CD14-positive monocyte (primary cell): ENCODE measurements at places on chromosomes 2 and 18.
A peak's percentile ranks its signal among the peaks of the same experiment; 100 is the strongest.

GRCh38 chr2:38098421-38099098 lies 22.6 kb upstream of the CYP1B1 start:
- DNase-seq: no peak

DNA sequence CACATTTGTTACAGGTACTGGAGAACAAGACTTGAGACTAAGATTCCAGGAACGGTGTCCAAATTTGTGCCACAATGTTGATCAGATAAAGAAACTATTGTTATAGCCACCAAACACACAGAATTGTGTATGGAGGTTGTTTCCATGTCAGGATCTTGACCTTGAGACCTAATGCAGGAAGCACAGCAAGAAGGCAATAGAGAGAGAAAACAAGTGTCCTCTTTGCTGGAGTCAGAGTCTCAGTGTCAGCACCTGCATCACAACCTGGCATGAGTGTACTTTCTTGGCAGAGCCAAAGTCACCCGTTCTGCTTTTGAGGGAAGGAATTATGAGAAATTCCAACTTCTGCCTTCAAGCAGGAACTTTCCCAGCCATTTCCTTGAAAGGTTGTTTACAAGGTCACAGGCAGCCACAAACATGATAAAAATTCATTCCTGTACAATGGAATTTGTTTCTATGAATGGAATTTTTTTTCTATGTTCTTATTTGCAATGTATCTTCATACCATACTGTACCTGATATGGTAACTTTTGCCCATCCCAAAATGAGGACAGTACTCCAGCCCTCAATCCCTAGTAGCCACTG lies 118.4 kb downstream of the PKP4 start:
- no peak for DNase-seq

- no peak for DNase-seq
Measured at GRCh38 chr2:171407676-171408044, 26.1 kb downstream of the METTL8 start.

GRCh38 chr2:143431316-143431715 lies 302.1 kb downstream of the ARHGAP15 start:
- no peak for DNase-seq

GRCh38 chr2:157336137-157337010 lies 10.8 kb upstream of the ERMN start:
- DNase-seq: peak; percentile 53

- no peak for DNase-seq
Measured at GRCh38 chr18:74630804-74631203, 33.1 kb downstream of the ZNF407 start.
